ENCODE measurements at places on chromosomes 6 and 20. TPM values are rescaled to one million over a fixed set of nuclear protein-coding genes. Genes with fewer than 3 reads are reported as not detected.

- no peak for DNase-seq
- H3K27me3 ChIP-seq = no peaks in the 10 kb centered on the region
- no peak overlapping the region for H3K27ac ChIP-seq
- no peaks in the 10 kb centered on the region for H3K36me3 ChIP-seq
- H3K4me3 ChIP-seq = no peak overlapping the region
- H3K4me1 ChIP-seq = peaks cover 28% of the 10 kb centered on the region
Measured at GRCh38 chr6:142940487-142940886, 4.5 kb downstream of the HIVEP2 start.

- H3K36me3 ChIP-seq = no peaks in the 10 kb centered on the region
- H3K4me1 ChIP-seq = peaks cover 32% of the 10 kb centered on the region
- no peak overlapping the region for H3K4me3 ChIP-seq
- DNase-seq = no peak
Measured at GRCh38 chr6:149451376-149452036, 33.3 kb downstream of the ZC3H12D start.

- no peaks in the 10 kb centered on the region for H3K4me1 ChIP-seq
- DNase-seq = no peak
- H3K27ac ChIP-seq = no peak overlapping the region
- H3K27me3 ChIP-seq = no peaks in the 10 kb centered on the region
- H3K4me3 ChIP-seq = no peak overlapping the region
Measured at GRCh38 chr6:7891078-7891872, 19.3 kb downstream of the TXNDC5 start.

- no peaks in the 10 kb centered on the region for H3K4me1 ChIP-seq
- H3K27me3 ChIP-seq = no peaks in the 10 kb centered on the region
- no peak for DNase-seq
- no peak overlapping the region for H3K27ac ChIP-seq
Measured at GRCh38 chr6:39214120-39214813, 15.0 kb downstream of the KCNK5 start.

CYP24A1 gene
- total RNA-seq = 6.9 TPM

- no peak overlapping the region for H3K27ac ChIP-seq
- no peak overlapping the region for H3K4me3 ChIP-seq
- DNase-seq = no peak
- no peaks in the 10 kb centered on the region for H3K4me1 ChIP-seq
Measured at GRCh38 chr6:130557481-130558112, 191.8 kb downstream of the TMEM200A start.

- H3K27ac ChIP-seq = no peak overlapping the region
- H3K4me3 ChIP-seq = no peak overlapping the region
- H3K4me1 ChIP-seq = peaks cover 6% of the 10 kb centered on the region
- H3K36me3 ChIP-seq = peaks cover 25% of the 10 kb centered on the region
Measured at GRCh38 chr6:143783077-143783476, 60.1 kb upstream of the LTV1 start.

MRAP2 gene
- total RNA-seq = 3.5 TPM

GRCh38 chr20:45933266-45934045, 1.0 kb upstream of the PCIF1 start:
- peak overlapping the region; percentile 97 for H3K27ac ChIP-seq
- no peaks in the 10 kb centered on the region for H3K27me3 ChIP-seq
- DNase-seq = peak; percentile 95
- H3K36me3 ChIP-seq = peaks cover 14% of the 10 kb centered on the region

EGFL8 gene
- 3.1 TPM for total RNA-seq

Measured in HepG2 (cell line).